ENCODE measurements at places on chromosomes 6 and 20. TPM values are rescaled to one million over a fixed set of nuclear protein-coding genes. Genes with fewer than 3 reads are reported as not detected.

DNA sequence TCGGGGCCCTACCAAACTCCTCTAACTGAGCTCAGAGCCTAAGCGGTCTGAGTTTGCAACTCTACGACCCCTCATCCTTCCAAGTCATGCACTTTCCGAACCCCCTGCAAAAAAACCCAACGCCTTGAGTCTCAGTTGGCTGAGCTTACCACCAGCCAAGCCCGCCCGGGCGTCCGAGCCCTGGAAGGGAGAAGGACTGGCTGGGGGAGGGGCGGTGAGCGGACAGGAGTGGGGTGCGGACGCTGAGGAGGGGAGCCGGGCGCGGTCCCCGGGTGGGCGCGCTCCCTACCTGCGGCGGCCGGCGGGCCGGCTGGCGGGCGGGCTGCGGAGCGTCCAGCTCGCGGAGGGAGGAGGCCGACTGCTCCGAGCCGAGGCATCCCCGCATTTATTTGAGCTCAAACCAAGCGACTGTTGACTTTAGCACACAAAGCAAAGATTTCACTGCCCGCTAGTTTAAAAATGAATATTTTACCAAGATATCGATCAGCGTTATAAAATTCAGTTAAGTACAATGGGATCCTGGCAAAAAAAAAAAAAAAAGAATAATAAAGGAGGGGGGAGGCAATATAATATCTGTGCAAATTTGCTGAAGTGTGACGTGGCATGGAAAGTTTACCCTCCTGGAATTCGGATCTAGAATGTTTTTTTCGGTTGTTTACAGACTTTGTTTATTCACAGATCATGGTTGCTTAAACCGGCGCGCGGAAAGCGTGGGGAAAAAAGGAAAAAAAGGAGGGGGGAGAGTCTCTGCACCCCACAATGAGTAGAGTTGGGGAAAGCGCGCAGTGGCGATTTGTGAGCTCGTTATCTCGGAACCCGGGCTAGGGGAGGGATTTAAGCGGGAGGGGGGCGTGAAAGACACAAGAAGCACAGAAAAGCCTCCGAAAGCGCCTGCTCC, 5.9 kb downstream of the FOXA2 start:
- H3K4me1 ChIP-seq, result no peaks in the 10 kb centered on the region
- peaks cover 53% of the 10 kb centered on the region for H3K27me3 ChIP-seq
- no peak overlapping the region for H3K27ac ChIP-seq
- H3K36me3 ChIP-seq, result no peaks in the 10 kb centered on the region

Gene PRR18
- 0.01 TPM for polyA plus RNA-seq

Gene TUBB2B
- 5.2 TPM for polyA plus RNA-seq

Gene GFOD1
- polyA plus RNA-seq, result 11.2 TPM

GRCh38 chr20:32535953-32536823, 48.9 kb downstream of the NOL4L start:
- peaks cover 9% of the 10 kb centered on the region for H3K27me3 ChIP-seq
- H3K36me3 ChIP-seq, result no peaks in the 10 kb centered on the region
- H3K27ac ChIP-seq, result no peak overlapping the region

GRCh38 chr6:116564921-116565872, 6.1 kb upstream of the RWDD1 start:
- no peaks in the 10 kb centered on the region for H3K4me1 ChIP-seq
- H3K27ac ChIP-seq, result no peak overlapping the region
- peak; percentile 56 for DNase-seq
- H3K27me3 ChIP-seq, result no peaks in the 10 kb centered on the region
- H3K4me3 ChIP-seq, result no peak overlapping the region

DNA sequence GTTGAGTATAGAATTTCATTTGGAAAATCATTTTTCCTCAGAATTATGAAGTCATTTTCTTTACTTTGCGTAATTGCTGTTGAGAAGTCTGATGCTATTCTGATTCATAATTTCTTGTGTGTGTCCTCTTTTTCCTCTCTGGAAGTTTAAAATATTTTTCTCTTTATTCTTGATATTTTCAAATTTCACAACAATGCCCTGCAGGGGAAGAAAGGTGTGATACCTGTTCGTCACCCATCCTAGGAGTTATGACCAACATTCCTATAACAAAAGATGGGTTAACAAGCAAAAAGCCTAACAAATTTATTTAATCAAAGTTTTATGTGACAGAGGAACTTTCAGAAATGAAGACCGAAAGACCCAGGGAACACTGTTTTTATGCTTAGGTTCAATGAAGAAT, 171.5 kb upstream of the AKIRIN2 start:
- no peaks in the 10 kb centered on the region for H3K27me3 ChIP-seq
- H3K4me1 ChIP-seq, result no peaks in the 10 kb centered on the region
- H3K4me3 ChIP-seq, result no peak overlapping the region
- H3K27ac ChIP-seq, result no peak overlapping the region

Gene ZFP57
- not detected for polyA plus RNA-seq

GRCh38 chr6:132978685-132979084, 164.3 kb downstream of the RPS12 start:
- no peaks in the 10 kb centered on the region for H3K4me1 ChIP-seq
- no peak for DNase-seq
- no peak overlapping the region for H3K27ac ChIP-seq

- DNase-seq, result no peak
- H3K36me3 ChIP-seq, result no peaks in the 10 kb centered on the region
- H3K4me3 ChIP-seq, result no peak overlapping the region
These were observed 9.1 kb downstream of the PPP2R5D start for GRCh38 chr6:42993445-42993844.

DNA sequence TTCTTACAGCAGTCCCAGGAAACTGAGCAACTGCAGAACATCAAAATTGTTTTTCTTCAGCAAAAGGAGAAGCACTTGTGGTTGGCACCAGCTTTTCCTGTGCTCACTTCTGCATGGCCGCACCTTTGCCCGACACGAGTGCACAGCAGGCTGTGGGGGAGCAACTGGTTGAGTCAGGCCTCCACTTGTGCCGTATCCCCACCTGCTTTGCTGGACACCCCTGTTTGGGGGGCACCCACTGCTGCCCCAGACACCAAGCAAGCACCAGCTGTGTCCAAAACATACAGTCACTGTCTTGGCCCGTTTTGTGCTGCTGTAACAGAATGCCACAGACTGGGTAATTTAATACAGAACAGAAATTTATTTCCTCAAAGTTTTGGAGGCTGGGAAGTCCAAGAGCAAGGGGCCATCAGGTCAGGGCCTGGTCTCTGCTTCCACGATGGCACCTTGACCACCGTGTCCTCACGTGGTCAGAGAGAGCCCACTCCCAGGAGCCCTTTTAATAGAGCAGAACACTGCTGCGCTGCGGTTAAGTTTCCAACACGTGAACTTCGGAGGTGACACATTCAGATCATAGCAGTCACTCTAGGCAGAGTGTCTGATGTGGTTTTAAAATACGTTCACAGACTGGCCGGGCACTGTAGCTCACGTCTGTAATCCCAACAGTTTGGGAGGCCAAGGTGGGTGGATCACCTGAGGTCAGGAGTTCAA, 8.7 kb upstream of the GMEB2 start:
- no peak for DNase-seq
- no peak overlapping the region for H3K27ac ChIP-seq
- H3K4me1 ChIP-seq, result no peaks in the 10 kb centered on the region
- no peaks in the 10 kb centered on the region for H3K27me3 ChIP-seq
- no peaks in the 10 kb centered on the region for H3K36me3 ChIP-seq

DNA sequence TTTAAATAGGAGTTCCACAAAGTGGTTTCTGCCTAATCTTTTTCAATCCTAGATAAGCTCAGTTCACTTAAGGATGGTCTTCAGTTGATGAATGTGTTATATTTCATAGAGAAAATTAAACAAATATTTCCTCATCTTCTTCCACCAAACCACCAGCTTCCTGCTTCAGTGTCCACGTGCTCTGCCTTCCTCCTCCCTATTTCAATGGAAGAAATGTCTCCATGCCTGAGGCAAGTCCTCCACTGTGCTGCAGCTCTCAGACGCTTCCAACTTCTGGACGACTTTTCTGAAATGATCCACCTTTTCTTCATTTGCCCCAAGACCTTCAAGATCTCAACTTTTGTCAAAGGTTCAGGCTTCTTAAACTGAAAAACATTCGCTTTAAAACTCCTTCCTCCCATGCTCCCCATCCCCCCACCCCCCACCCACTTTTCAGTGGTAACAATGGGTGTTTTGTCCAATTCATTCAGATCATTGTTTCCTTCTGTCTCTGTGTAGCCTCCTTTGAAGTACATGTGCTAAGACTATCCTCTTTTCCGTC, 25.3 kb upstream of the FABP7 start:
- no peaks in the 10 kb centered on the region for H3K27me3 ChIP-seq
- no peak for DNase-seq
- no peak overlapping the region for H3K4me3 ChIP-seq
- no peaks in the 10 kb centered on the region for H3K4me1 ChIP-seq
- H3K36me3 ChIP-seq, result no peaks in the 10 kb centered on the region

- no peaks in the 10 kb centered on the region for H3K27me3 ChIP-seq
- no peak for DNase-seq
- H3K36me3 ChIP-seq, result no peaks in the 10 kb centered on the region
- no peak overlapping the region for H3K27ac ChIP-seq
These were observed 280.9 kb downstream of the KIF16B start for GRCh38 chr20:16292226-16292880.

Gene AURKA
- polyA plus RNA-seq, result 89.3 TPM

Gene RBM24
- 2.5 TPM for polyA plus RNA-seq
